ENCODE measurements at places on chromosomes 5 and 9.

- no peak for DNase-seq
Observed at GRCh38 chr5:179781846-179782245, 11.9 kb upstream of the LTC4S start.

DNA sequence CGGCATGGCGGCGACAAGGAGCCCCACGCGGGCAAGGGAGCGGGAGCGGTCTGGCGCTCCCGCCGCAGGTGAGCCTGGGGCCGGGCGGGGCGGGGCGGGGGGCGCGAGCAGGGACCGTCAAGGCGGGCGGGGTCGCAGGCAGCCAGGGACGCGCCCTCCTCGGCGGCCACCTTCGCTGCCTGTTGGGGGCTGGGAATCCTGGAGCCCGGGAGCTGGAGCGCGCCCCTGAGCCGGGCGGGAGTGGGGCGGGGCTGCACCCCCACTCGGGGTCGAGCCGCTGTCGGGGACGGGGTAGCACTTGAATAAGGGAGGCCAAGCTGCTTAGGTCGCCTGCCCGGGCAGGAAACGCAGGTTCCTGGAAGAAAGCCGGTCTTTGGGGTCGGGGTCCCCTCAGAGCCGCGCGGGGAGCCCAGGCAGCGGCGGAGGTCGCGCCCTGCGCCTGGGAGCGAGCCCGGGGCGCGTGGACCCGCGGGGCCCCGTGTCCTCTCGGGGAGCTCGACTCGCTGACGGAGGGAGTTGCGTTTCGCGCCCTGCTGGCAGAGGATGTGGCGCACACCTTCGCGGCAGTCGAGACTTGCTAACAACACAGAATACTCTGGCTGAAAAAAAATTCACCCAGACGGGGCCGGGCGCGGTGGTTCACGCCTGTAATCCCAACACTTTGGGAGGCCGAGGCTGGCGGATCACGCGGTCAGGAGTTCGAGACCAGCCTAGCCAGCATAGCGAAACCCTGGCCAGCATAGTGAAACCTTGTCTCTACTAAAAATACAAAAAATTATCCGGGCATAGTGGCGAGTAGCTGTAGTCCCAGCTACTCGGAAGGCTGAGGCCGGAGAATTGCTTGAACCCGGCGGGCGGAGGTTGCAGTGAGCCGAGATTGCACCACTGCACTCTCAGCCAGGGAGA is 552 bp downstream of the OTULINL start:
- peak; percentile 49 for DNase-seq

- DNase-seq, result no peak
Observed at GRCh38 chr9:93205896-93206575, 22.1 kb downstream of the WNK2 start.

DNA sequence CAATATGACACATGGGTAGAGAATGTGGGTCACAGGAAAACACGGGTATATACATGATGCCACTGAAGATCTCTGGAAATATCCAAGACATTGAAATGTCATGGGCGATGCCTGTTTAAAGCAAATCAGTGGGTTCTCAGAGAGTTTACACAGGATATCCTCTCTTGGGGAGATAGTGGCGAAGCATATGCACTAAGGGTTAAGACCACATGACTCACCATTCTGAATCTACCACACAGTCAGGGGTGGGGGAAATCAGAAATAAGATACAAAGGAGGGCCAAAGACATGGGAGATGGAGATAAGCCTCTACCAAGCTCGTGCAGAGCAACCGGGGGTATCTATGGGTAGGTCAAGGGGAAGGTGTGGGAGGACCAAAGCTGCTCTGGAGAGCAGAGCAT is 58.8 kb downstream of the SH3PXD2B start:
- DNase-seq, result no peak

GRCh38 chr9:114174876-114175771 is 19.8 kb downstream of the COL27A1 start:
- DNase-seq, result no peak

- DNase-seq, result no peak
Observed at GRCh38 chr5:1136814-1137213, 25.0 kb upstream of the SLC12A7 start.

DNA sequence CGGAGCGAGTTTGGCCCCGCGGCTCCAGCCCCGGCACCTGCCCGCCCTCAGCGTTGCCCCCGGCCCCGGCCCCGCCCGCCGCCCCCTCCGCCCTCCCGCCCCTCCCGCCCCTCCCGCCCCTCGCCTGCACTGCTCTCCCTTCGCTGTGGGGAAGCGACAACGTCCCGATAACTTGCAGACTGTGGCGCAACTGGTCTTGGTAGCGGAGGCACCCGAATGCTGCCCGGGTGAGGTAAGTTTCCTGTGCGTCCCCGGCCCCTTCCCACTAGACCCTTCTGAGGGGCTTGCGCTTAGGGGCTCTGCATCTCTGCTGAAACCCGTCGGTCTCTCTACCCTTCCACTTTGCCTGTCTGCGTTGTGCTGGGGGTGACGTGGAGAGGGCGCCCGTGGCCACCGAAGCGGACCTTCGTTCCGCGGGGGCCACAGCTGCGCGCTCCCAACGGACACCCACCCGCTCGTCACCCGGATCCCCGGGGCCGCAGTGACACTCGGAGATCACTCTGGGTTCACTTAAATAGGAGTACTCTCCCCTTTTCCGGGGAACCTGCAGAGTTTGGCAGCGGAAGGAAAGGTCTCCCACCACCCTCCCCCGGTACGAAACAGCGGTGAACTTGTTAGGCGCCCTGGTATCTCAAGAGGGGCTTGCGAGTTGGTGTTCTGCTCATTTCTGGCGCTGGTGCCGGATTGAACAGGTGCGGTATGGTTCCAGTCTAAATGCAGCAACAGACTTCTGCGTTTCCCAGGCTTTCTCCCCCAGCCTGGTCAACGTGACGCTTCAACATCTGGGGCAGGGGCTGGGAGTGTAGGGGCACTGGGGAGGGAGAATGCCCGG is 707 bp downstream of the PIP5K1B start:
- DNase-seq, result peak; percentile 88

GRCh38 chr9:127586537-127586936 is 25.5 kb upstream of the STXBP1 start:
- peak; percentile 84 for DNase-seq

- DNase-seq, result no peak
Observed at GRCh38 chr5:158751961-158752655, 347.6 kb downstream of the EBF1 start.

- no peak for DNase-seq
Observed at GRCh38 chr9:38083858-38084555, 15.0 kb upstream of the SHB start.

- no peak for DNase-seq
Observed at GRCh38 chr9:8649807-8650206, 850.2 kb upstream of the DMAC1 start.

DNA sequence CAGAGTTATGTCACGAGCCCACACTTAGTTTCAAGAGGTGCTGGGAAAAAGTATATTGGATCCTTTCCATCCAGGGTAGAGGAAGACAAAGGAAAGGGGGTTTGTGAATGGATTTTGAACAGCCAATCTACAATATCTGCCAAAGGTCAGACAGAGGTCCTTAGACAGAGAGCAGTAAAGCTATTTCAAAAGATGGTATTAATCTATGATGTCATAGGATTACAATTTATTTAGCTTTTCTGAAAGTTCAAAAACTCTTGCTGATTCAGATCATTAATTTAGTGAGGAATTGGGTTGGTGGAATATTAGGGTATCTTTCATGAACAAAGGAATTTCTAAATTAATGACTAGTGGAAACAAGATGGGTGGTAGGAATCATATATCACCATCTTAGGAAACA is 126.9 kb downstream of the NTRK2 start:
- no peak for DNase-seq

- no peak for DNase-seq
Observed at GRCh38 chr9:88775559-88775958, 215.7 kb upstream of the S1PR3 start.

GRCh38 chr9:112898872-112899311 is 8.2 kb upstream of the SLC46A2 start:
- no peak for DNase-seq

DNA sequence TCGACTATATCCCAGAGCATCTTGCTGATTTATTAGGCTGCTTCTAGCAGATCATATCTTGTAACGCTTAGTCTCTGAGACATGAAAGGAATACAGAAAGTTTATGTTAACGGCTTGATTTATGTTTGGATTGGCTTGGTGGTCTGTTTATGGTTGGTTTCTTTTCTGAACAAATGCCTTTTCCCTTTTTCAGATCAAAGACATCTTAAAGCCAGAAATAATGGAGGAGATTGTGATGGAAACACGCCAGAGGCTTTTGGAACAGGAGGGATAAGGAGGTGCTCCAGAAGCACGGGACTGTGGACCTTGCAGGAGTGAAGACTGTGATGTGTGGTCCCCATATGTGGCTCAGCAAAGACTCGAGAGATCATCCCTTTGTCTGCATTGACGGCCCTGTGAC is 9.9 kb downstream of the EXOSC2 start:
- DNase-seq, result no peak

GRCh38 chr9:79731171-79731890 is 159.6 kb downstream of the TLE4 start:
- no peak for DNase-seq

- DNase-seq, result no peak
Observed at GRCh38 chr5:74304536-74304935, 336.0 kb downstream of the ENC1 start.

GRCh38 chr9:87883274-87883673 is 597 bp downstream of the SPATA31E1 start:
- no peak for DNase-seq

- peak; percentile 91 for DNase-seq
Observed at GRCh38 chr9:33619666-33620404, 95.8 kb downstream of the ANKRD18B start.

DNA sequence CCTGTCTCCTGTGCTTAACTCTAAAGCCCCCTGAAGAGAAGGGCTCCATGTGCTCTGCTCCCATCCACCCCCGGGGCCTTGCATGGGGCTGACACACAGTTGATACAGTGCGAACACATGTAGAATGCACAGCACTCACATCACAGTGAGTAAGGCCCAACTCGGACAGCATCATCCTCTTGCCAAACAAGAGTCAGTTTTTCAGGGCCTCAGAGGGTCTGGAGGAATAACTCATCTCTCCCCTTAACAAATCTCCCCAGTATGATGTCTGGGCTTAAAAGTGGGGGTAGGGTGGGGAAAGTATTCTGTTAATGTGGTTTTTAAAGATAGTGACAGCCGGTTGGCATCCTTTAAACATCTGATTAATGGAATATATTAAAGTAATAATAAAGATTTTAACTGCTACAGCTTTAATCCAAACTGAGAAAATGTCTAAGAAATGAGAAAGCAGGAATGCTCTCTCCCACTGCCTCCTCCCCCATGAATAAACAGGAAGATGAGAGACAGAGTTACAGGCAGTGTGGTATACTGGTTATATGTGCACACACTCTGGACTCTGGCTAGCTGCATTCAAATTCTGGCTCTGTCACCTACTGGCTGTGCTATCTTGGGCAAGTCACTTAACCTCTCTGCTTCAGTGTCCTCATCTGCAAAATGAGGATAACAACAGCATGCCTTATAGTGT is 22.5 kb downstream of the APBA1 start:
- no peak for DNase-seq

- DNase-seq, result no peak
Observed at GRCh38 chr9:80493258-80493657, 921.5 kb downstream of the TLE4 start.

DNA sequence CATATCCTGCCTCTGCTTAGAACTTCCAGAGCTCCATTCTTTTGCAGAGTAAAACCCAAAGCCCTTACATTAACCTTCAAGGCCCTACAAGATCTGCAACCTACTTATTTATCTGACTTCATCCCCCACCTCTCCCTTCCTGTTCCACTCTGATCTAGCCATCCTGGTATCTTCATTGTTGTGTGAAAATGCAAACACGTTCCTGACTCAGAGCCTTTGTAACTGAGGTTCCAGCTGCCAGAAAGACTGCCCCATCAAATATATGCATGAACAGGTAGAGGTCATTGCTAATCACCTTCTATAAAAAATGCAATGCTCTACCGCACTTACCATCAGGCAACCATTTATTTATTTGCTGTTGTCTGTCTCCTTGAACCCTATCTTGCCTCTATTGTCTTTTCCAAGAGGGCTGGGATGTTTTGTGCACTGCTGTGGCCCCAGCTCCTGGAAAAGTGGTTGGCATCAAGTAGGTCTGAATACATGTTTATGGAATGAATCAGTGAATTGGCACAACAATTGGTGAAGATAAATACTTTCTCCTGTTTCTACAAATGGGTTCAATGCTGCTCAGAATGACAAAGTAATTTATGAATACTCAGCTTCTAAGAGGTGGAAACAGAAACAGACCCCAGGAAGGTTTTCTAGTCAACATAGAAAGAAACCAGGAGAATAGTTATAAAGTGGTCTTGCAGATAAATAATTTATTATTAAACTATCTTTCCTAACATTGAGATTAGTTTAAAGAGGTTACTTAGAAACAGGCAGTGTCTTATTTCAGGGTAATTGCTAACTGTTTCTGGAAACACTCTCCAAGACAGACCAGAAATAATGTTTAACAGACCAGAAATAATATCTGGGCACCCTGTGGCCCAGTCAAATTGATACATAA is 230.6 kb upstream of the CD180 start:
- no peak for DNase-seq

DNA sequence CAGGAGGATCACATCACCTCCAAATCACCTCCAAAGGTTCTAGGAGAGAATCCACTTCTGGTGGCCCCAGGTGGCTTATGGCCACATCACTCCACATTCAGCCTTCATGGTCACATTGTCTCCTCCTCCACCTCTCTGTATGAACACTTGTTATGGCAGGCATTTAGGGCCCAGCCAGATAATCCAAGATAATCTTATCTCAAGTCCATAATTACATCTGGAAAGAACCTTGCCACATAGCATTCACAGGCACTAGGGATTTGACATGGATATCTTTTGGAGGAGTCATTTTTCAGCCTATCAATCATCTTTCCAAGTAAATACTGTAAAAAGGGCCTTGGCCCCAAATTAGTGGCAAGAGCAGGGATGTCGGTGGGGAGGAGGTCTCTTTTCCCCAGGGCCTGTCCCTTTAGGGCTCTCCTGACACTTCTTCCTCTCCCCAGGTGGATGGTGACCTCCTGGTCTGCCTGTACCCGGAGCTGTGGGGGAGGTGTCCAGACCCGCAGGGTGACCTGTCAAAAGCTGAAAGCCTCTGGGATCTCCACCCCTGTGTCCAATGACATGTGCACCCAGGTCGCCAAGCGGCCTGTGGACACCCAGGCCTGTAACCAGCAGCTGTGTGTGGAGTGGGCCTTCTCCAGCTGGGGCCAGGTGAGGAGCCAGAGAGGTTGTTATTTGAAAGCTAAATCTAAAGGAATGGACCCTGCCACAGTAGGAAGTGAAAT is 140.9 kb downstream of the SAXO1 start:
- DNase-seq, result no peak

DNA sequence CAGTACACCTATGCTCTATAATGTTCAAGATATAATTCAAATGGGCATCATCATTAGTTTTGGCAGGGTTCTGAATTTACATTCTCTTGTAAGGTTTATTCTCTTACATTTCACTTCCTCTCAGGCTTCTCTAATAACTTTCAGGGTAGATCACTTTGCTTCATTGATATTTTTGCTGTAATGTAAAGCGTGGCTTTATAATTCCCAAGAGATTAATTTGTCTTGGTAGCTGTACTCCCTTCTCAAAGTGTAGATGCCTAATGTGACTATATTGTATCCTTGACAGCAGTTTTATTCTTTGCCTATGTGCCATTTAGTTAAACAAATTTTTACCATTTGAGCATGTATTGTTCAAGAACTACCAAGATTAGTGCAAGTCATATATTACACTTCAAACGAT is 889.1 kb downstream of the TAF11L14 start:
- DNase-seq, result no peak

Measured in erythroblast (primary cell).